Sigmoid colon (tissue), 7 donors: ENCODE measurements at places on chromosomes 6 and 20.
A peak's percentile ranks its signal among the peaks of the same experiment; 100 is the strongest.

- DNase-seq = peak; percentile 69
Observed at GRCh38 chr6:132202574-132202973, 198.7 kb downstream of the MOXD1 start.

DNA sequence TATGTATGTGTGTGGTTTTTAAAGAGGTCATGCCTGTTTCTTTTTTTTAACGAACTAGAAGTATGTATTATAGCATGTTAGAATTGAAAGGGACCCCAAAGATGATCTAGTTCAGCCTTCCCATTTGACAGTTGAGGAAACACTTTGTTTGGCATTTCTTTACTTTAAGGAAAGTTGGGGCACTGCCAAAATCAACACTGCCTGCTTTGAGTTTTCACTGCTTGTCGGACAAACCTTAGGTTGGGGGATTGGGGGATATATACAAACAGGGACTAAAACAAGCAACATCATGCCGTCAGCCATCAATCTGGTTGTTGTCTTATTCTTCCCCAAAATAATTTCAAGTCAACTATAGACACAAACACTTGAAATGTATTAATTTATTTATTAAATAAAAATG is 14.1 kb upstream of the CALHM6 start:
- no peak for DNase-seq

DNA sequence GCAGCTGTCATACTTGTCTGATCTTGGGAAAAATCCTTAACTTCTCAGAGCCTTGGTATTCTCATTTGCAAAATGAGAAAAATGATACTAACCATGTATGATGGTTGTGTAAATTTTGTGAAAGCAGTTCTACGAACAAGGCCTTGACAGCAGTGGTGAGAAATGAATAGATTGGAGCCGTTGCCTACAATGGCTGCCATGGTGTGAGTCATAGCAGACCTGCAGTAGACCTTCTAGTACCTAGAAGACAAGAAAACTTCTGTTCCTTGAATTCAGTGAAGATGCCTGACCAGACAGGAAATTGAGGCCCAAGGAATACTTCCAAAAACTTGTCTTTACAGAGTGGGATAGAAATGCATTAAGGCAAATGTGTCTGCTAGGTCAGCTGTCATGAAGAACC is 338.9 kb downstream of the QKI start:
- DNase-seq = no peak

- no peak for DNase-seq
Observed at GRCh38 chr20:8267009-8267408, 134.9 kb downstream of the PLCB1 start.

GRCh38 chr20:5172167-5172601 is 45.4 kb downstream of the CDS2 start:
- DNase-seq = no peak

DNA sequence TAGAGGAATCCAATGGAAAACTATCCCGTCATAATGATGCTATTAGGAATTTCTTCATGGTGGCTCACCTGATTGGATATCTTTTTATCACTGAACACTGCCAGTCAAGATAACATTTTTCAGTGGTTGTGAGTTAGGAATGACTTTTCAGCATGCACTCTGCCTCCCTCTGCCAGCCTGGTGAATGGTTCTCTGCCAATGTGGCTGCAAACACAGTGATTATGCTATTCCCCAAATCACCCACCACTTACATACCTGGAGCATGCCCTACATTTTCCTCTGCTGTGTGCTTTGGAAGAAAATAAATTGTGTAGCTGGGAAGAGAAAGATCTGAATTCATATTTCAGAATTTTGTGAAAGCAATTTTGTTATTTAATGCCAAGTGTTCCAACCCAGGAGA is 102.6 kb upstream of the LAMP5 start:
- no peak for DNase-seq

GRCh38 chr6:85628353-85628752 is 14.3 kb downstream of the SYNCRIP start:
- DNase-seq = no peak

DNA sequence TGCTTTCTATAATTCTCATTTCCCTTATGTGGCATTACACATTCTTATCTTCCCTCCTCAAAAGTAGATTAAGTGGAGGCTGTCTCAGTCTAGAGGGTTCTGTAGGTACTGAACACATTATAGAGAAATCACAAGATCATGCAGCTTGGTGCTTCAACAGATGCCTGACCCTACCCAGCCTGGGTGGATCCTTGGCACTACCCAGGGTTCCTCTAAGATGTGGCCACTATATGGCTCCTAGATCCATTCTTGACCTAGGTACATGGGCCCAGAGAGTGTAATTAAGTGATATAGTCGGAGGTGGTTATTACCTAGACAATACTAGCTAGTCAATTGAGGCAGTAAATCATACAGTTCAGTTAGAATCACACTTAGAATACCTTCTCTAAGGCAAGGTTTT is 213.9 kb downstream of the AKAP7 start:
- no peak for DNase-seq

DNA sequence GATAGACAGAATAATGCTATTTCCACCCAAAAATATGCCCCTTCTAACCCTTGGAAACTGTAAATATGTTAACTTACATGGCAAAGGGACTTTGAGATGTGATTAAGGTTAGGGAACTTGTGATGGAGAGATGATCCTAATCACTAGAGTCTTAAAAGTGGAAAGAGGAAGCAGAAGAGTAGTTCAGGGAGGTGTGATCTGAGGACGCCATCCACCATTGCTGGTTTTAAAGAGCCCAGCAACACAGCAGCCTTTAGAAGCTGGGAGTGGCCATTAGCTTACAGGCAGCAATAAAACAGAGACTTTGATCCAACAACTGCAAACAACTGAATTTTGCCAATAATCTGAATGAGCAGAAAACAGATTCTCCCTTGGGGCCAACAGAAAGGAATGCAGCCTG is 30.6 kb downstream of the ZNF311 start:
- DNase-seq = no peak

DNA sequence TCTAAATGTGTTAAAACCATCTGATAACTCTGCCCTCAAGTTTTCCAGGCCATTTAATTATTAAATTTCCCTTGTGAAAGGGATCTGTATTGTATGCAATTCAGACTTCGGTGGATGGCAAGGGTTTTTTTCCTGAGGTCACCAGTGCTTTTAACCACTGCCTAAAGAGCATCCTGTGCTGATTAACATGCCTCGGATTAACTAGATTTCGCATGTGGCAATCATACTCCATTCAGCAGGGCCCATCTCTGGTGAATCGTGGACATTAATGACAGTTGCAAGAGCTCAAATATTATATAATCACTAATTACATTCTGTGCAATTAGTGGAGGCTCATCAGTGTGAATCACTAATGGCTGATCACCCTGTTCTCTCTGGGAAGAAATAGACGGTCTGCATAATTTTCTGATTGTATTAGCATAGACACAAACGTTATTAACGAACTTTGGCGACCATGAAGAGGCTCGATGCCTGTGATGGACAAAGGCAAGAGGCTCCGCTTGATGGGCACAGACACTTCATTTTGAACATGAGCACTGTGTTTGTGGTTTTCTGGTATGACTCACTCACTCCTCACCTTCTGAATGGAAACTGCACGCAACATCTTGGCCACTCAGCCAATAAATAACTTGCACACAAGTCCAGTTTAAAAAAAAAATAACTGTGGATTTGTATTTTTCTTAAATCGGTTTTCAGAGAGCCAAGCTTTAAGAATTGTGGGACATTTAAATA is 31.4 kb downstream of the LINC00237 start:
- no peak for DNase-seq

GRCh38 chr6:127967708-127968107 is 66.8 kb upstream of the THEMIS start:
- DNase-seq = no peak

GRCh38 chr6:166864333-166864732 is 92.0 kb downstream of the RNASET2 start:
- no peak for DNase-seq

DNA sequence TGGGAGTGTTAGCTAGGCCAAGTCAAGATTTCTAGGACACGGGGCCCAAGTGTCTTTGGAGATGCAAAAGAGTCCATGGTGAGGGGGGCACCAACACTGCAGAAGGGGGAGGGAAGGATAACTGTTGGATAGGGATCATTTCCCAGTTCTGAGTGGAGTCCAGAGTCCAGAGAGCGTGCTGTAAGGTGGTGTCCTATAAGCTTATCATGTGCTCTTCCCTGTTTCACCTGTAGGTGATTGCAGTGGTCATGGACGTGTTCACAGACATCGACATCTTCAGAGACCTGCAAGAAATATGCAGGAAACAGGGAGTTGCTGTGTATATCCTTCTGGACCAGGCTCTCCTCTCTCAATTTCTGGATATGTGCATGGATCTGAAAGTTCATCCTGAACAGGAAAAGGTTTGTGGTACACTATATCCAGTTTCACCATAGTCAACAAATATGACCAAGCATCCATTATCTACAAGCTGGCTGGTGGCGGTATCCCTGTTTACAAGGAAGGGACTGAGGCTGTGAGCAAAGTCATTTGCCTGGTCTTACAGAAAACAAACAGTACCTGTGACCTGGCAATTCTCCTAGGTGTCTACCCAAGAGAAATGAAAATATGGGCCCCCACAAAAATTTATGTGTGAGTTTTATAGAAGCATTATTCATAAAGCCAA is 15.6 kb downstream of the FAM83D start:
- DNase-seq = peak; percentile 12
